ENCODE measurements at places on chromosomes 4 and X. TPM values are rescaled to one million over a fixed set of nuclear protein-coding genes. Genes with fewer than 3 reads are reported as not detected.

Gene FGB
- polyA plus RNA-seq = 4.6 TPM

DNA sequence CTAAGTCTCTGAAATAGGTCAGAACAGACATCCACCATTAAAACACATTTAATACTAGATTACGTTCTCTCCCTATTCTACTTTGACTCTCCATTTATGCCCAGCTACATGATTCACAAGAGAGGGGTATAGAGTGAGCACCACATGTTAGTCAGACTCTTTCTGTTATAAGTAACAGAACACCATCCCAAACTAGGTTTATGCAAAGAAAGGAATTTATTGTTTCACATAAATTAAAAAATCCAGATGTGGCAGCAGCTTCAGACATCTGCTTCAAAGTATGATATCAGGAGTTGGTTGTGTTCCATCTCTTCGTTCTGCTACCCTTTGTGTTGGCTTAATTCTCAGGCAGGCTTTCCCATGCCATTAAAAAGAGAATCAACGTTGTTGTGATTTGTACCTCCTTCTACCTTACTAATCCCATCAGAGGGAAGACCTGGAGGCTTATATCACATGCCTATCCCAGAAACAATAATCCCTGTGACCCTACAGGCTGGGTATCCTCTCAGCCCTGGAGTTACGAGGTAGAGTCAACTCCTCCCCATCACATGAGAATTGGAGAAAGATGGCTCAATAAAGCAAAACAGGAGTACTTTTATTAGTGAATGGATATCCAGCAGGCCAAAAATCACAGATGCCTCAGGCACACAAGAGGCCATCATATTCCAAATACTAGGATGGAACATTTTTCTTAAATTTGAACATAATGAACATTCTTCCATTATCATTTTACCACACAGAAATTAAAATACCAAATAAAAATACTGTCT lies 163.2 kb downstream of the SLC7A11 start:
- DNase-seq = no peak

GRCh38 chr4:150211799-150212445 lies 133.7 kb downstream of the DCLK2 start:
- DNase-seq = no peak

- DNase-seq = no peak
These were observed 447.3 kb downstream of the C4orf33 start for GRCh38 chr4:129543299-129543698.

DNA sequence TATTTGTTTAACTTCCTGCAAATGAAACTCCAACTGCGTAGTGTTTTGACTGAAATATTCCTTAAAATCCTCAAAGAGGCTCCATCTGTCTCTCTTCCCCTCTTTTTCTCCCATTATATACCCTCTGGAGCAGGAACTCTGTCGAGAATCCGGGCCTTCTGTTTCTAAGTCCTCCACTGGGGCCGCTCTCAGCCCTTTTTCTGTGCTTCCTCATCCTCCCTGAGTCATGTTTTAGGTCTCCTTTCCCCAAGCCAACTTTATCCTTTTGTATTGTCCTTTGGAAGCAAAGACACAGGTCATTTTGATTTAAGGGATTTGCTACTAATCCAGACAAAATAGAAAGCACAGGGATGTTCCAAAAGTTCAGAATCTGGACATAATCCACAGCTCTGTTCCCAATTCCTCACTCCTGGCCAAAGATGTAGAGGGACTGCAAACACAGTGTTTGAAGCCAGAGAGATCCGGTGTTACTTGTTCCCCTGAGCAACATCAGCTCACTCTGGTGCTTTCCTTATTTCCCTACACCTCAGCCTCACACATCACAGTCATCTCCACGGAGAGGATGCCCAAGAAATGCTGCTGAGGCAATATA lies 131.0 kb upstream of the KLF3 start:
- no peak for DNase-seq

Gene ARX
- polyA plus RNA-seq = 0.13 TPM

GRCh38 chrX:40971736-40972135 lies 113.5 kb upstream of the USP9X start:
- no peak for DNase-seq

Gene PRR32
- not detected for polyA plus RNA-seq

Gene GPRIN3
- 1.6 TPM for polyA plus RNA-seq

GRCh38 chrX:153408221-153408721 lies 3.0 kb upstream of the ZFP92 start:
- DNase-seq = no peak

Gene MAGEA11
- polyA plus RNA-seq = not detected

GRCh38 chr4:142824368-142824767 lies 21.7 kb downstream of the INPP4B start:
- DNase-seq = no peak

DNA sequence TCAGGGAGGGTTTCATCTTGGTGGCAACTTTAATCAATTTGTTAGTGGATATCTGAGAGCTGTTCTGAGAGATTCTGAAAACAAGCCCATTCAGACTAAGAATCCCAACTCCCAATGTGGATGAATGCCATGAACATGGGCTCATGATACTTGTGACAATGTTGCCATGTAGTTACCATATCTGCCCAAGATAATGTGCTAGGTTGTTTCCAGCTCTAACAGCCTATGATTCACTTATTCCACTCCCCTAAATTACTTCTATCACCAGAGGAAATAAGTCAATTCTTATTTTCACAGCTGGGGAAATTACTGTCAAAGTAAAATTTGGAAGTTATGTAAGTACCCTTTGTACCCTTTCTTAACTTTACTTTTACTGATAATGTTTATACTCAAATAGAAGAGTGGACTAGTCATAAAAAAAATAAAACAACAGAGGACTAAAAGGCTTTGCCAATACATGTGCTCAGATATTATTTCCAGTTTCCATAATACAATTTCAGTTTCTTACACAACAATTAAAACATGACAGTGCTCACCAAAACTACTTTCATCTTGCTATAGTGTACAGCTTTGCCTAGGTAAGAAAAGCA lies 1101.7 kb upstream of the INTU start:
- no peak for DNase-seq

GRCh38 chr4:127103681-127104115 lies 529.1 kb upstream of the INTU start:
- no peak for DNase-seq

DNA sequence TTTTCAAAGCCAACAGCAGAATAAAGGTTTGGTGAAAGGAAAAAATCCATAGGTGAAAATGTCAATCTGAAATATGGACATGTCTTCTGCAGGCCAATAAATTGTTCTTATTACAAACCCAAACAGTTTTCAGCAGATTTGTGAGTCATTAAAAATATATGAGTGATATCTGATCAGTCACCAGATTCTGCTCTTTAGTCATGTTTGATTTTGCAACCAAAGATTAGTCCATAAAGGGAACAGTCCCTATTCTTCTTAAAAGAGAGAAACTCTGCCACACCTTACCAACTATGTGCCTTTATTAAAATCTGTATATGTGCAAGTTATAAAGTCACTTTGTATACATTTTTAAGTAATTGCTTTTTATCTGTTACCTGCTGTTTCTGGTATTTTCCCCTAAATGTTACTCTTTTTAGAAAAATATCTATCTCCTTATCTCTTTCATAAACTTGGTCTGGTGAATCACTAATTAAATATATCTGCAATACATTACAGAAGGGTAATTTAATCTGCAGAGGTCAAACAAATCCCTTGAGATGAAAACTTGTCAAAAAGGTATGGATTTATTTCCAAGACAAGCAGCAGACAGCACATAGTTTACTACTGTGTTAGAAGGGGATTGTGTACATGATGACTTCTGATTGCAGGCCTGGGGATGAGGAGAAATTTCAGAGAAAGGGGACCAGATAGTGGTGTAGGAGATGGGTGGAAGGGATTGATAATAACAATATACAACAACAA lies 322.9 kb upstream of the NWD2 start:
- no peak for DNase-seq

DNA sequence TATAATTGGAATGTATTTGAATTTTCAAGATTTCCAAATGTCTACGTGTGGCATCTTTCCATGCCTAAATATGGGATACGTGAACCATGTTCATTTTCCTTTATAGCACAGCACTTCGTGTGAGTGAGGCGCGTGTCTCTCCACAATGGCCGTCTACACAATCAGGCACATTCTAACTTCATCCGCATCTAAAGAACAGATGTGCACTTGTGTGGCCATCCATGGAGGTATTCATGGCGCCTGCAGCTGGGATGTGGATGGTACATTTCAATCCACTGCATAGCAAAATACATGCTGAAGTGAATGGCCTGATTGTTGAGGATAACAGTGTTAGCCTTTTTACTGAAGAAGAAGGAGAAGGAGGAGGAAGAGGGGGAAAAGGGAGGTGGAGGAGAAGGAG lies 34.5 kb upstream of the TRIM2 start:
- DNase-seq = no peak

- DNase-seq = peak; percentile 39
These were observed 178.9 kb downstream of the ARAP2 start for GRCh38 chr4:36065274-36065871.

DNA sequence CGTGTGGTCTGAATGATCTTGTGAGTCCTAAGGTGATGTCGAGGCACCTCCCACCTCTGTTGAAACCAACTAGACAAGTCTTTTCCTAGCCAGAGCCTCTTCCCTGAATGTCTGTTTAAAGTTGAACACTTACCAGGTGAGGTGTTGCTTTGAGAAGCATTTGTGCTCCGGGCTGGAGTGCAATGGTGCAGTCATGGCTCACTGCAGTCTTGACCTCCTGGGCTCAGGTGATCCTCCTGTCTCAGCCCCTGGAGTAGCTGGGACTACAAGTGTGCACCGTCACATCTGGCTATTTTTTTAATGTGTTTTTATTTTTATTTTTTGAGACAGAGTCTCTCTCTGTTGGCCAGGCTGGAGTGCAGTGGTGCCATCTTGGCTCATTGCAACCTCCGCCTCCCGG lies 18.1 kb downstream of the RNF4 start:
- DNase-seq = no peak

Gene PAGE3
- not detected for polyA plus RNA-seq

Gene F8A2
- polyA plus RNA-seq = not detected

All from left lung (tissue), 14 donors.